ENCODE measurements at places on chromosomes 7 and 10.

DNA sequence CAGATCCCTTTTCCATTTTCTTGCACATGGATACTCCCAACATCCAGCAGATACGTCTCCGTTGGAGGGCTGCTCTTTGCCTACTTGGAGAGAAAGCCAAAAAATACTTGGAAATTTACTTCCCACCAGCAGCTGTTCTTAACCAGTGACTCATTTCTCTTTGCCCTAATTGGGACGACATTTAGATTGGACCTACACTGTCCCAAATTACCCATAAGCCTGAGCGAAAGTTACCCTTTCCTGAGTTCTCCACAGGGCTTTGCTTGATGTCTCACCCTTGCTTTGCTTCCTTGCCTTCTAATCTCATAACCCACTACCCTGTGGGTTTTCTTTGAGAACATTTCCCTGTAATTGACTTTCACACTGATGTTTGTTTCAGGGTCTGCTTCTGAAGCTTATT, 48.1 kb downstream of the SAMD8 start:
- no peak for DNase-seq

DNA sequence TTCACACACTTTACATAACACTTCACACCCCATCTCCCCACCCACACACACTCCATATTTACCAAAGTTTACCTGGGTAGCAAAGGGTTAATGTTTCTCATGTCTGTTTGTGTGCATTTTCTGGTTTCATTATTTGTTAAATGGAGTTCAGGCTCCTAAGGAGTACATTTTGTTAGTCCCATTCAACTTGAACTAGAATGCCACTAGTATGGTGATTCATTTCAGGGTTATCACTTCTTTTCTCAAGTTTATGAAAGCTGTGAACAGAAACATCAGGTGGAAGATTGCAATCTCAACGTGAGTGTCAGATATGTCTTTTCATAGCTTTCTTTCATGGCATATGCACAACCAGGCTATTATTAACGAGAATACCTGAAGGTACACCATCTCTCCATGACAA, 1027.5 kb downstream of the GATA3 start:
- no peak for DNase-seq

DNA sequence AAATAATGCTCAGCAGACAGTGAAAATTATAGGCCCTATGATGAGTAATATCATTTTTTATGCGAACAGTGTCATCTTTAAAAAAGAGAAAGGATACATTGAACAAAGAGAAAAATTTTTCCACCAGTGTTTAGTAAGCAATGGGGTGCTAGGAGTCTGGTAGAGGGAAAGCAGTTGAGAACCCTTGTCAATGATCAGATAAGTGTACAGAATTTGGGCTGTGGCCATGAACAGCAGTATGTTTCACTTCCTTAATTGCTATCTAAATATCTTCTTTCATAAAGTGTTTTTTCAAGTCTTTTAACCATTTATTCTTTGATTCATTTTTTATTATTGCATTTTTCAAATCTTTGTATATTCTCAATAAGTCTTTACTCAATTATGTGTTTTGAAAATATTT, 750.7 kb upstream of the KCND2 start:
- DNase-seq = no peak

- no peak for DNase-seq
Observed at GRCh38 chr10:78905957-78906308, 162.8 kb upstream of the ZMIZ1 start.

GRCh38 chr10:126673565-126673964, 3.1 kb upstream of the C10orf90 start:
- DNase-seq = no peak

GRCh38 chr7:18013936-18014335, 13.7 kb downstream of the PRPS1L1 start:
- no peak for DNase-seq

- DNase-seq = no peak
Observed at GRCh38 chr10:44197646-44198045, 187.3 kb downstream of the CXCL12 start.

DNA sequence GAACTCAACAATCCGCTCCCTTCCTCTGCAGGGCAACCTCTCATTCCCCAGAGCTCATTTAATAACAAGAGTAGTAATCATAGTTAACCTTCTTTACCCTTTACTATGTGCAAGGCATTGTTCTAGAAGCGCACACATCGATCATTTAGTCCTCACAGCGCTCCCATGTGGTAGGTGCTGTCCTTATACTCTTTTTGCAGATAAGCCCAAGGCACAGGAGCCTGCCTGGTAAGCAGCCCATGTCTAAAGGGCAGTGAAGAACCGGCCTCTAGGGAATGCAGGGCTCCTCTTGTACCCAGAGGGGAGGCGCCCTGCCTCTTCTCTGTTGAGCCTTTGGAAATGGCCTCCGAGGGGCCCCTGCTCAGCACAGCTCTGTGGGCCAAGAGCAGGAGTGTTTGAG, 14.3 kb downstream of the CHST3 start:
- DNase-seq = no peak

GRCh38 chr7:20408467-20408826, 77.7 kb downstream of the ITGB8 start:
- no peak for DNase-seq

GRCh38 chr7:113918946-113919345, at the start of gene PPP1R3A:
Gene PPP1R3A, minus strand, starts transcription at chr7:113919009. Its CDS starts 13 bp downstream, at chr7:113918996.
- no peak for DNase-seq

DNA sequence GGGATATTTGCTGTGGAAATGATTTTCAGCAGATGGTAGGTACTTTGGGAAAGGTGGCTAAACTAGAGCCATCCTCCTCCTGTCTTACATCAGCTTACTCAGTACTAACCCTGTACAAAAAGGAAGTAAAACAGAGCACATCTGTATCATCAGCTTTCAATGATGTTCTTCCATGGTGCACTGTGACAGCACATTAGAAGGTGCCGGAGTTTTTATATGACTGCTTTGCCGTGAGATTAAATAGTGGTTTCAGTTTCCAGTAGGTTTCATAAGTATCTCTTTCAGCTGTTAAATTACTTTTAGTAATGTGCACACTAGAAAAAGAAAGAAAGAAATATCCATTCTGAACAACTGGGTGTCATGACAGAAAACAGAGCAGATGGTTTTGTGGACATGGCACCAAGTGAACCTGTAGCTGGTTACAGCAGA, 86.5 kb downstream of the ARID5B start:
- no peak for DNase-seq

GRCh38 chr7:107078517-107078966, 34.0 kb downstream of the PRKAR2B start:
- DNase-seq = no peak

GRCh38 chr7:78226059-78226719, 427.6 kb downstream of the PHTF2 start:
- no peak for DNase-seq

GRCh38 chr7:81211204-81211933, 292.5 kb upstream of the SEMA3C start:
- DNase-seq = no peak

GRCh38 chr7:55110993-55111361, 92.2 kb downstream of the EGFR start:
- DNase-seq = no peak

GRCh38 chr7:45215601-45216062, 58.0 kb downstream of the RAMP3 start:
- no peak for DNase-seq

- peak; percentile 98 for DNase-seq
Observed at GRCh38 chr7:151226875-151227782, at the start of gene ABCF2. Gene ABCF2, minus strand, starts transcription at chr7:151227205. Its CDS starts 747 bp downstream, at chr7:151226458.

- DNase-seq = no peak
Observed at GRCh38 chr7:100971111-100972001, 2.0 kb downstream of the MUC12 start.

GRCh38 chr7:101156866-101157589, 2.8 kb downstream of the AP1S1 start:
- DNase-seq = no peak

GRCh38 chr7:28761505-28761904, 196.6 kb downstream of the TRIL start:
- no peak for DNase-seq

- no peak for DNase-seq
Observed at GRCh38 chr10:6746782-6747181, 166.7 kb upstream of the PRKCQ start.

DNA sequence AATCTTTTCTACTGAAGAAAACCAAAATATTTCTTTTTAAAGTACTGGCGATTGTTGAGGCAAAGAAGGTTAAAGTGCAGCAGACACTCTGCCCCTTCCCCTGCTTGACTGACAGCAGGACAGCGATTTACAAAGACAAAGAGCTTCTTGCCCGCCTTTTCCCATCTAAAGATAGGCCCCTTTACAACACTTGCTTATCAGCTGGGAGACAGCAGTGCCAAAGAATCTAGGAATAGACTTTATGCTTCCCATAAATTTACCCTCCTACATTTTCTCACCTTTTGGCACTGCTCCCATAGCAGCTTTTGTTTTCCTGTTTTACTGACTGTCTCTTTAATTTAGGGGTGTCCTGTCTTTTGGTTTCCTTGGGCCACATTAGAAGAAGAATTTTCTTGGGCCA, 824.1 kb downstream of the CCSER2 start:
- no peak for DNase-seq

DNA sequence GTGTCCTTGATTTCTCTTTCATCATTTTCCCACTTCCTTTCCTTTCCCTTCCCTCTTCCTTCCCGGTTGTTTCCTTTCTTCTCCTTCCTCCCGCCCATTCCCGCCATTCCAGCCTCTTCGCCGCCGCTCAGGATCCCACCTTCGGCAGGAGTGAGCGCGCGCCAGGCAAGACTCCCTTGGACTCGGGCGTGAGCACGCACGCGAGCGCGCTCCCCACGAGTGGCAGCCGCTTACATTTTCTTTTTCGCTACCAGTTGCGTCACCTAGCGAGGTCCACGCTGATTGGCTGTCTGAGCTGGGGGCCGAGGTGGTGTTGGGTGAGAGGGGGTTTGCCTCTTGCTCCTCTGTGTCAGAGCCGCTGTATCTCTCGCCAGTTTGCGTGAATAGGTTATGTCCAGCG, 11.8 kb downstream of the ZAN start:
- DNase-seq = no peak

GRCh38 chr7:26508917-26509316, 217.3 kb downstream of the SNX10 start:
- DNase-seq = no peak

- no peak for DNase-seq
Observed at GRCh38 chr7:111268941-111269340, 178.0 kb downstream of the LRRN3 start.

DNA sequence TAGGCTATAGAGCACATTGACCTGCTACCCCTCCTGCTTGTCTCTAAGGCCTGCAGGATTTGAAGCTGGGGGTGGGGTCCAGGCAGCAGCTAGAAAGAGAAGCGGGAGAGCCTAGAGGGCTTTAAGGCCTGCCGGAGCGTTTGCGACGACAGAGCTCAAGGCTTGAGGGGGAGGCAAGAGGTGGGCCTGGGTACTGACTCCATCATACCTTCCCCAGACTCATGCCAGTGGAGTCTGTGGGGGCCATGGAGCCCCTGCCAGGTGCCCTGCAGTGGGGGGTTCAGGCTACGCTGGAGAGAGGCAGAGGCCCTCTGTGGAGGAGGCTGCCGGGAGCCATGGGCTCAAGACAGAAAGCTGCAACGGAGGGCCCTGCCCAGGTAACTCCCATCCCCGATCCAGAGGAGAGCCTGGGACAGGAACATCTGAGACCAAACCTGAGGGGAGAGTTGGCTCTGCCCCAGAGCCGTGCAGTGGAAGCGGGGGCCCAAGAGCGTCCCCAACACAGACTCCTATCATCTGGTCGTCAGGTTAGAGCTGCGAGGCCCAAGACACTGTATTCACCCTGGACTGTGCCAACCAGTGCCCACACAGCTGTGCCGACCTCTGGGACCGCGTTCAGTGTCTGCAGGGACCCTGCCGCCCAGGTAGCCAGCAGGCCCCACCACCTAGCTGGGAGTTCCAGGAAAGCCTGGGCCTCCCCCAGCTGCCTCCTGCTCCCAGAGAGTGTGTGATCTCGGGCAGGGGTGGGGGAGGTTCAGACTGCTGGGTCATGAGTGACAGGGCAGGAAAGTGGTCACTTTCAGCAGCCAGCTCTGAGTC, 13.2 kb upstream of the ZNF862 start:
- no peak for DNase-seq

- no peak for DNase-seq
Observed at GRCh38 chr7:130430841-130431666, 9.8 kb downstream of the CEP41 start.

- no peak for DNase-seq
Observed at GRCh38 chr7:139844779-139845442, 15.8 kb downstream of the TBXAS1 start.

DNA sequence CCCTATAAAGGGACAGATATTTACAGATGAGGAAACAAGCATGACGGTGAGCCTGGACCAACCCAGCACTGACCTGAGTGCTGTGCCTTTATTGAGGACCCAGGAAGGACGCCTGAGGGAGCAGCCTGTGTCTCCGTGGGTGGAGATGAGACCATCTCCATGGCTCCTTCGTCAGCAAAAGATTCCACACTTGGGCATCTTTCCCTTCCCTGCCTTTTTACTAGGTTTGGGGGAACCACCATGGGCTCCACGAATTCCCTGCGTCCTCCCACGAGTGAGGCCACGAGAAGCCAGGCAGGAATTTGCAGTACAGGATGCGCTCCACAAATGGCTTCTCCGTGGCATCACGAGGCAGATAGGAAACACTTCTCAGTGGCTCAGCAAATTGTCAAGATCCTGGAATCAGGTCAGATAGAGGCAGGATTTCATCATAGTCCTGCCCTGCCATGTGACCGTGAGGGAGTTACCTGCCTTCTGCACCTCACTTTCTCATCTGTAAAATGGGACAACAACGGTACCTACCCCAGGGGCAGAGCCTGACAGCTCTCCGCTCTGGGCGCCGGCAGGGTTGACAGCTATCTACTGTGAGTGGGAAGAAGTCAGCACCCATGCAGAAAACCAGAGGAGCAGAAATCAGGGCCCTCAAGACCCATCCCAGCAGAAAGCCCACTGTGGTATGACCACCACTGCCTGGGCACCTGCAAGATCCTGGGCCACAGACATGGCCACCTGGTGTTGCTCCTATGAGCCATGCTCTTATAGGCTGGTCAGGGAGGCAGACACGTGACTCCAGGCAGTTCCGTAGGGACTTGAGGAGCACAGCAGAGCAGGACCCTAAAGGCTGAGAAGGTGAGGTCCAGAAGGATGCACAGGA, 80.1 kb downstream of the GRID1 start:
- DNase-seq = no peak

Measured in esophagus squamous epithelium (tissue), 5 donors.